ENCODE measurements at places on chromosomes 2 and 18. TPM values are rescaled to one million over a fixed set of nuclear protein-coding genes. Genes with fewer than 3 reads are reported as not detected.
A peak's percentile ranks its signal among the peaks of the same experiment; 100 is the strongest.

DNA sequence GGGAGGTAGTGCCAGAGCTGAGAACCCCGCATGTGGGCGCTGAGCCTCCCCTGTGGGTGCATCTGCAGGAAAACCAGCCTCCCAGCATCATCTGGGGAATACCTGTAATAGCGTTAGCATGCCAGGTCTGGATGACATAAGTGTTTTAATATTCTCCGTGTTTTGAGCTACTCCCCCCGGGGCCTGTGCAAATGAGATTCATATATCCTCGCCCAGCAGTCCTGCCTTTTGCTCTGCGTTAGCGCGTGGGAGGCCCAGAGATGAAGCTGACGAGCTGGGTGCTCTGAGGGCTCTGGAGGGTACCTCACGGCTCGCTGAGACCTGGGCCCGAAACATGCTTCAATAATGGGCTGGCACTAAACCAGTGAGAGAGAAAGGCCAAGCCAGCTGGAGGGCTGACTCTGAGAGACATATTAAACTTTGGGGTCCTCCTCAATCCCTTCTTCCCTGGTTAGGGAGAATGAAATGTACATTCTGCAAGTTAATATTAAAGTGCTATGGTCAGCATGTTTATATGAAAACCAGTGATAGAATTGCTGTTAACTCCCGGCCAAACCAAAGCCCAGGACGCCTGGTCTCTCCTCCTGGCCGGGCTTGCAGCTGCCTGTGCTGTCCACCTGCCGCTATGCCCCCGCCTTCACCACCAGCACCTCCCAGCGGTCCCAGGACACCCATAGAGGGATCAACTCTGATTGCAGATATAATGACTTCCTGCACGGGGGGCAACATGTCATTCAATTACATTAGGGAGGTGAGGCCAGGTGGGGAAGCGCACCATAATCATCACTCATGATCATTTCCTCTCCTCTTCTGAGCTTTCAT, 77.0 kb downstream of the EDAR start:
- DNase-seq, result no peak

GRCh38 chr2:70123051-70123828, 36.0 kb downstream of the PCBP1 start:
- DNase-seq, result peak; percentile 77

The LOXHD1 gene
- under 0.01 TPM for total RNA-seq

The RAD51AP2 gene
- under 0.01 TPM for total RNA-seq
